ENCODE measurements at places on chromosomes 4 and X.

DNA sequence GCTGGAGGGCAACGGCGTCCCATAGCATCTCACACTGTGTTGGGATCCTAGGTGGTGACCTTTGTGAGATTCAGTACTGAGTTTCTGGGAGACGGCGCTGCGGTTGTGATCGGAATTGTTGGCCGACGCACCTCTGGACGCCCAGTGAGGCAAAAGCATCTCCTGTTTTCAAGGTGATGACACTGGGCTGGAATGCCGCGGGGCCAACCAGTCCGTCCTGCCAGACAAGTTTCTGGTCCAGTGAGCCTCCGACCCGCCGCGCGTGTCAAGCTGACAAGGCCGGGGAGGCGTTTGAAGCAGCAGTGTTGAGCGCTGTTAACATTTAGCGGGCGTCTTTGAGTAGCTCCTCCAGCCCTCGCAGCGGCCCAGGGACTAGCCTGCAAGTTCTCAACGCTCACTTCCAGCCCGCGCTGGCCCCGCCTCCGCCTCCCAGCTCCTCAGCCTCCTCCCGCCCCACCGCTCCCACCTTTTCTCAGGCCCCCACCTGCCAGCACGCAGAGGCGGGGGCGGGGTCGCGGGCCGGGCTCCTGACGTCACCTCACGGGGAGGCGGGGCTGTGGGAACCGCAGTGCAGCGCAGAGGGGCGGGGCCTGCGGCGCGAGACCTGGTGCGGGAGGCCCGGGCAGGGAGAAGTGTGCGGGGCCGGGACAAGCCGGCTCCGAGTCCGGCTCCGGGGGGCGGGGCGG, 482 bp upstream of the CDS1 start:
- DNase-seq: peak; percentile 94

DNA sequence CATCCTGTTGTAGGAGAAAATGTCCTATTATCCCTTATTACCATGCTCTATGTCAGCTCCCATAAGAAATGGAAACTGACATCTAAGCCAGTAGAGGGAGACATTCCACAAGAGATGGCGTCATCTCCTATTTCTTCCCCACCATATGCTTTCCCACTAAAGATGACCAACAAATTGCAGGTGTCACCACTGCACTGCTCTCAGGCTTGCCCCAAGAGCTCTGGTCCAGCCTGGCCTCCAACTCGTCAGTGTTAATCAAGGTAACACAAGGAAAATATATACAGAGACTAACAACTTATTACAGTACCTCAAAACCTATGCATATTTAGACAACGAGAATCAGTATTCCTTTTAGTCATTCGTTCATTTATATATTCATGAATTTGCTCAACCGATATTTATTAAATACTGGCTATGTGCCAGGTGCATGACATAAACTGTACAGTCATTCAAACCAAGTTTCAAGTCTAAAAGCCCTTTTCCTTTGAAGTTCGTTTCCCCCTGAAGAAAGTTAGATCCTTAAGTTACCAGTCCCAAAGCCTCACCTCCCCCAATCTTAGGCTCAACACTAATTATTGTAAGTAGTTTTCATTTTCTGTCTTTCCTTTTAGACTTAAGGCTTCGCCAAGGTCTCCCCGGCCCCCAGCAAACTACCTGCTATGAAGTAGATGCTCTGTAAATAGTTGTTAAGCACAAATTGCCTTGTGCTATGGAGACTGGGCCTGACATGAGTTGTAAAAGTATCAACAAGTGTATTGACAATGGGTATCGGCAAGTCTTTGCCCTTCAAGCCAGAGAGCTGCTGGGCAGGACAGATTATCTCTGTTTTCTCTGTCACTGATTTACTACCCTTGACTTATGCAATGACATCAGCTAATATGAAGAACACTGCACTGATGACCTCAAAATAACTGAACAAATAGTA, 3.1 kb upstream of the FGB start:
- no peak for DNase-seq

- no peak for DNase-seq
Measured at GRCh38 chr4:94680176-94680862, 77.4 kb upstream of the BMPR1B start.

GRCh38 chrX:24399550-24399949, 39.1 kb downstream of the SUPT20HL1 start:
- DNase-seq: no peak

- DNase-seq: no peak
Measured at GRCh38 chr4:182000077-182000476, 243.1 kb upstream of the TENM3 start.

DNA sequence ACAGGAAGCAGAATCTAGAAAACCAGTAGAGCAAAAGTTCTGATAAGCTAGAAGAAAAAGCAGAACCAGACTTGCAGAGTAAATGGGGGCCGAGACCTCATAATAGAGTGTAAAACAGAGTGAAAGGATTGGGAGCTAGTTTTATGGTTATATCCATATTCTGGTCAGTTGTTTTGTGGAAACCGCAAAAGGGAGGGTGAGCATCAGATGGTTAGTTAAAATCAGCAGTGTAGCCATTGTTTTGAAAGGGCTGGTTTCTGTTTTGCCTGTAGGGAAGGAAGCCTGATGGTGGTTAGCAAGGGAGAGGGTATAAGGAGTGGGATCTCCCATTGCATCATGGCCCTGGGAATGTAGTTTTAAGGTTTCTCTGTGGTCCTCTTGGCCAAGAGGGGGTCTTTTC, 17.2 kb upstream of the CCNI start:
- no peak for DNase-seq

DNA sequence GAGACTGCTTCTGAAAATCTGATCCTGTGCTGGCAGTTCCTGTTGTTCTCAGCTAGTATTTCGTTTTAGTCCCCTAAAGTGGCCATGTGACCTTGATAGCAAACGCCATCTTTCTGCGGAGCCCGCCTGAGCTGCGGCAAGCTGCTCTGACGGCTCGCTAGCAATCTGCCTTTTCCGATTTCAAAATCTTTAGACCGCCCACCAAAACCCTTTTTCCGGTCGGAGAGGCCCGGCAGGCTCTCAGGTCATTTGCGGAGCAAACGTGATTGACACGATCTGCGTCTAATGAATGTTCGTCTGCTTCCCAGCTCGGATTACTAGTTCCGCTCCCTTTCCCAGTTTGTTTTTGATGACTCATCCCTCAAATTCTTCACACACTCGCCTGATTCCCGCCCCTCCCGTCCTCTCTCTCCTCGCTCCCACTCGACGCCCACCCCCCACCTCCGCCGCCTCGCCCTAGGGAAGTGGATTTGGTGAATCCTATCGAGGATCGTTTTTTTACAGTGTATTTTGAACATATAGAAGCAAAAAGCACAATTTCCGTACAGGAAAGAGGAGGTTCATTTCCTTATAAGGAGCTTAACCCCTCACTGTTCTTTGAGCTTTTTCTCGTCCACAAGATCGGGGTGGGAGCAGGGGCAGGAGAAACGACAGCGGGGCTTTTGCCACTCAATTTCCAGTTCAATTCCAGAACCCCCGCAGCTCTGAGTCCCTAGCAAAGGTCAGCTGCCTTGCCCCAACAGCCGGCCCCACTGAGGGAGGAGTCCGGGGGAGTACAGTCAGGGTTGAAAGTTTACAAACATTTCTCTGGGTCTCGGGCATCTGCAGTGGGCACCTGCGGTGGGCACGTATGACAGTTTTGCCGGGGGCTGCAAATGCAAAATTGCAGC, 37.5 kb downstream of the NLGN3 start:
- peak; percentile 83 for DNase-seq

Measured in activated CD8-positive, alpha-beta memory T cell treated with anti-CD3 and anti-CD28 coated beads for 24 hours (primary cell).